ENCODE measurements at places on chromosomes 1 and 21.
A peak's percentile ranks its signal among the peaks of the same experiment; 100 is the strongest.

GRCh38 chr1:221511797-221512196 is 230.1 kb downstream of the DUSP10 start:
- no peak for DNase-seq

- DNase-seq = no peak
Observed at GRCh38 chr1:9827558-9828185, 3.9 kb upstream of the CLSTN1 start.

DNA sequence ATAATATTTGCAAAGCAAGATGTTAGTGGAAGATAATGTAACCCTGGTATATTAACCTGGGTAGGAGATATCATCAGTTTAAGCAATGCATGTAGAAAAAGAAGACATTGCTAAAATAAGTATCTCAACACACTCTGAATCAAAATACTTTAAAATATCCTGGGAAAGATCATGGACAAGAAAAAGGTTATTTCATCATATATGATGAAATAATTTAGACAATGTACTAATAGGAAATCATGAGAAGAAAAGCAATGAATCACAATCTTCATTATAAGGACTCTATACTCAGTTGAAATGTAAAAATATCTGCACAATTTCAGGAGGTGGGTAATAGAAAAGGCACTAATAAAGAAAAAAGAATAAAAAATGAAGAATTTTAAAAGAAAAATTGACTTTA is 158.8 kb downstream of the KCNT2 start:
- no peak for DNase-seq

- DNase-seq = no peak
Observed at GRCh38 chr1:84968101-84968500, 28.8 kb downstream of the MCOLN2 start.

DNA sequence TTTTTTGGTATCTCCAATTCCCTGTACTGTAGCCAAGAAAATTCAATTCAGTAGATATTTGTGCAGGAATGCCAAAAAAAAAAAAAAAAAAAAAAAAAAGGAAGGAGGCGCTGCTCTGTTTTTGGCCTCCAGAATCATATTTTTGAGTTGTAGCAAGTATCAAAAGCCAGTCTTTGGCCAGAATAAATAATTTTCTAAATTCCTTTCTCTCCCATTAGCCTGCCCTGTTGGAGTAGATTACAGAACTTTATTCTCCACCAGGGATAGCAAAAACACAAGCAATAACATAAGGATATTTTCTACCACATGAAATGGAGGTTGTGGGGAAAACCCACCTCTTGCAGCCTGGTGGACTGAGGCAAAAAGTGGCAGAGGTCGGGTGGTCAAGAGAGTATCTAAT is 2.4 kb upstream of the CYP4X1 start:
- DNase-seq = no peak

- no peak for DNase-seq
Observed at GRCh38 chr21:29817450-29817849, 122.3 kb downstream of the GRIK1 start.

DNA sequence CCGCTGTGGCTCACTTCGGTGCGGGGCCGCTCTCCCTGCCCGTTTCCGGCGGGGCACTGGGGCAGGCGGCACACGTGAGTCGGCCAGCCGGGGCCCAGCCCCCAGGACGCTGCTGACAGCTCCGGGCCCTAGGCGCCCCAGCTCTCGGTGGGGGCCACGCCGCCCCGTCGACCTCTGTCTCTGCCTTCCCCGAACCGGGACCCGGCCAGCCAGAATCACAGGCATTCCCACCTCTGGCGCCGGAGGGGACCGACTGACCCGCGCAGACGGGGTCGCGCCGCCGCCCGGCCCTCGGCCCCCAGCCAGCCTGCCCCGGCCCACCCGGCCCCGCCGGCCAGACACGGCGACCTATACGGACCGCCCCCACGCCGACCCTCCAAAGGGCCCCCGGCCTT is 755 bp downstream of the SCMH1 start:
- DNase-seq = no peak

GRCh38 chr1:209678981-209679539 is 3.8 kb downstream of the G0S2 start:
- no peak for DNase-seq

DNA sequence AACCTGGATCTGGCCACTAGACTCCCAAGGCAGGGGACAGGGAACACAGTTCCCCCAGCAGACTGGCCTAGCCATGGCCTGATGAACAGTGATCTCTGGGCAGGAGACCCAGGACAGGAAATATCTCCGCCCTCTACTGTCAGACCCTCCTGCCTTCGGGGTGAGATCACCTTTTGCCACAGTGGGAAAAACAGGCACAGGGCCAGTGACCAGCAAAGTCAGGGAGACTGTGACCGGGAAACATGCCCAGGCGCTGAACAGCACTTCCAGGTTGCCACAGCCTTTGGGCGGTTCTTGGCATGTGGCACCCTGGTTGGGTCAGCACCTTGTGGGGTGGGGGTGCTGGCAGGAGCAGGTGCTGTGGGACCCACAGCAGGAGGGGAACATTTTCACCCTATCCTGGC is 8.9 kb upstream of the ZNF669 start:
- DNase-seq = peak; percentile 26

DNA sequence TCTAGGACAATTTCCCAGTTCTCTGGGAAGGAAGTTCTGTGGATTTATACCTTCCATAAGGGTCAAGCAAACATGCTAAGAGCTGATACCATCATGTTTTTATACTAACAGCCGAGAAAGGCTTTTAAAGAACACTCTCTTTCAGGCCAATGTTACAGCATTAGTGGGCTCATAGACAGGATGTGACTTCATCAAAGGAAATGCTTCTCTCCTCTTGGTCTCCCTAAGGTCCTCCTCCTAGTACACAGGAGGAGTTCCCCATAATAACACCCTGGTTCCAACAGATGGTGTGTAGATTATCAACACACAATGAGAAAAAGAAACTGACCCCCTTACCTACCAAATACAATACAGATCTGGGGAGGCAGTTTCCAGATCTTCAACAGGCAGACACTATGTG is 26.7 kb upstream of the GLIS1 start:
- peak; percentile 86 for DNase-seq

DNA sequence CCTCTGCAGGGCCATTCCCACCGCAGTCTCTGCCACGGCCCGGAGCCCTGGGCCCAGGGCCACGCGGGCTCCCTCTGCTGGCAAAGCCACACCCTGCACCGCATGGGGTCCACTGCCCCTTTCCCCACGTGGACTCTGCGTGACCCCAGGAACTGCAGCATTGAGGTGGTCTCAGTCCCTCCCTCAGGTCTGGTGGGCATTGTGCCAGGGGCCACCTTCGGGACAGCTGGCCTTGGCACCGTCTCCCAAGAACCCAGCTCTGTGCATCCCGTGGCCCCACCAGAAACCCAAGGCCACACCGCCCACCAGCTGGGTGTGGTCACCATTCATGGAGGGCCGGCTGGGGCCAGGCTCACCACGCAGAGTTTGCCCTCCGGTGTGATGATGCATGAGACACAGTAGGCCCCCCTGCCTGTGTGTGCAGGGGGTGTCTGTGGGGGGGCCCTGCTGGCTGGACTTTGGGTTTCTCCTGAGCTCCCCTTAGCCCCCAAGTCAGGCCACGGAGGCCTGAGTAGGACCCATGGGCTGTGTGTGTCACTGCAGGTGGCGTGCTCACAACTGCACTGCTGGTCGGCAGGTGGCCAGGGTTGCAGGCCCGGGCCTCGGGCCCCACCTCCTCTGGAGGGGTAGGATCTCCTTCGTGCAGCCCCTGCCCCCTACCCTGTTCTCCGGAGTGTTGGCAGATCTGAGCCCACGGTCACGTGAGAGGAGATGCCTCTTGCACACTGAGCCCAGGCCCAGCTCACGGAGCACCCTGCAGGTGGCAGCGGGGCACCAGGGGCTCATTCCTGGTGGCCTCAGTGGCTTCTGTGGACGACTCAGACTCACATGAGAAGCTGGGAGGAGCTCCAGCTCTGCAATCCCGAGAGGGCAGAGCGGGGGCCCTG is 5.8 kb downstream of the VWA1 start:
- DNase-seq = peak; percentile 47

DNA sequence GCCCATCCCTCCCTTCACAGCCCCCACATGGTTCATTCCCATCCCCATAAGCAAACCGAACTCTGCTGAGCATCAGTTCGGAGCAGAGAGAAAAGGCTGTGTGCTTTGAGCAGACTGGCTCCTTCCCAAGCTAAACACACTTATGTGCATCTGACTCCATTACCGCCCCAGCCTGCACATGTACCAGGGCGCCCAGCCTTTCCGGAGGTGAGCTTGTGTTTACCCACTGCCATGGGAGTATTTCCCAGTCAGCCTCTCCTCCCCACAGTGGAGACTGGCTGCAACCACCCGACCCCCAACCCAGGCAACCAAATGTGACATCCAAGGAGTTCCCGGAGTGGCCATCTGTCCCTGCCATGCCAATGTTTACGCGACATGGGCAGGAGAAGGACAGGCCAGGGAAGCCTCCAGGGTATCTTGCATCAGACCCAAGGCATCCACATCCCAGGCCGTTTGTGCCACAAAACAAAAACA is 9.4 kb downstream of the TIAM1 start:
- DNase-seq = no peak

DNA sequence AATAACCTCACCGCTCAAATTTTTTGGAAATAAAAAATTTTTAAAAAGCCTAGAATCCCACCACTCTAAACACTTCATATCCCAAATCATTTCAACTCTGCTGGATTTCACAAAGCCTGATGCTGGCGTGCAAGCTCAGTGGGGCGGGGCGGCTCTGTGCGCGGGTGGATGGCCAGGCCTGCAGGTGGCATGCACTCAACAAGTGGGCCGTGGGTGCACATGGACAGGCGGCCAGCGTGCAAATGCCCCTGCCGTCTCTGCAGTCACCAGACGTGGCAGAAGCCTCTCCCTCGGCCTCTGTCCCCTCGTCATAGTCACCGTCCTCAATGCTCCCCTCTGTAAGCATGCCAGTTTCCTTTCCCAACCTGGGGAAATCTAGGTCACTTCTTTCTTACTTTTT is 6.6 kb upstream of the PDE9A start:
- DNase-seq = no peak

GRCh38 chr1:154527192-154527591 is 25.0 kb upstream of the SHE start:
- no peak for DNase-seq

DNA sequence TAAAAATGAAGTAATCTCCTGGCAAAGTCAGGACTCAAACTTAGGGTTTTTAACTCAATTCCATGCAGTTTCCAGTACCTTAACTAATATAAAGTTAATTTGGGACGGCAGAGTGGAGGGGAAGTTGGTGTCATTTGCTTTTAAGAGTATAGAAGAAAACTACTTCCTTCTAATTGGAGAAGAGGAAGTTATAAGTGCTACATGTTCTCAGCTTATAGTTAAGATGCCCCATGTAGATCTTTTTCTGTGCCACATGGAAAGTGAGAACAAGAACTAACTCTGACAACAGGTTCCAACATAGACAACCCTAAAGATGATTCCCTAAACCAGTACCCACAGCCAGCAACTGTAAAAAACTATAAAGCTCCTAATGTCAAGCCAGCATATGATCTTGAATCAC is 11.5 kb downstream of the RRAGC start:
- DNase-seq = no peak

GRCh38 chr1:20998826-20999225 is 177.9 kb downstream of the EIF4G3 start:
- no peak for DNase-seq

GRCh38 chr1:39262802-39263201 is 58.3 kb downstream of the MACF1 start:
- no peak for DNase-seq

DNA sequence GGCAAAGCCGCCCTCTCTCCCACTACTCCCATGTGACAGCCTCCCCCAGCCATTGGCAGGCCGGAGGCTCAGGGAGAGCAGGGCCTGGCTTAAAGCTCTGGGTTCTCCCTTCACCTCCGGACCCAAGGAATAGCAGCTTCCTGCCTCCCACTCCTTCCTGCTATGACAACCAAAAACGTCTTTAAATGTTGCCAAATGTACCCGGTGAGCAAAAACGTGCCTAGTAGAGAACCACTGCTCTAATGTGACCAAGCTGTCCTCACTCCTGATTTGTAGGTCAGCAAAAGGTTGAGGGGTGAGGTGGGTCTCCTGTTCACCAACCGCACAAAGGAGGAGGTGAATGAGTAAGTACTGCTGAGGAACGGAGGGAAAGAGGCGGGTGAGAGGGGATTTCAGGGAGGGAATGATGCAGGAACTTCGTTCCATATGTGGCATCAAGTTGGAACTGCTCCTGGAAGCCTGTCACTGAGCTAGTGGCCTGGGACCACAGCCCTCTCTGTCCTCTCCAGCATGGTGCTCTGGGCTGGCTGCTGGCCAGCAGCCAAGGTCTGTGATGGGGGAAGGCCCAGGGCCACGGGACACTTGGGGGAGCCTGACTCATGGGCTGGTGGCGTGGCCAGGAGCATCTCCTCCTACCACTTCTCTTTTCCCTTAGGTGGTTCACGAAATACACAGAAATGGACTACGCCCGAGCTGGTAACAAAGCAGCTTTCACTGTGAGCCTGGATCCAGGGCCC is 5.7 kb downstream of the MRTO4 start:
- DNase-seq = no peak

DNA sequence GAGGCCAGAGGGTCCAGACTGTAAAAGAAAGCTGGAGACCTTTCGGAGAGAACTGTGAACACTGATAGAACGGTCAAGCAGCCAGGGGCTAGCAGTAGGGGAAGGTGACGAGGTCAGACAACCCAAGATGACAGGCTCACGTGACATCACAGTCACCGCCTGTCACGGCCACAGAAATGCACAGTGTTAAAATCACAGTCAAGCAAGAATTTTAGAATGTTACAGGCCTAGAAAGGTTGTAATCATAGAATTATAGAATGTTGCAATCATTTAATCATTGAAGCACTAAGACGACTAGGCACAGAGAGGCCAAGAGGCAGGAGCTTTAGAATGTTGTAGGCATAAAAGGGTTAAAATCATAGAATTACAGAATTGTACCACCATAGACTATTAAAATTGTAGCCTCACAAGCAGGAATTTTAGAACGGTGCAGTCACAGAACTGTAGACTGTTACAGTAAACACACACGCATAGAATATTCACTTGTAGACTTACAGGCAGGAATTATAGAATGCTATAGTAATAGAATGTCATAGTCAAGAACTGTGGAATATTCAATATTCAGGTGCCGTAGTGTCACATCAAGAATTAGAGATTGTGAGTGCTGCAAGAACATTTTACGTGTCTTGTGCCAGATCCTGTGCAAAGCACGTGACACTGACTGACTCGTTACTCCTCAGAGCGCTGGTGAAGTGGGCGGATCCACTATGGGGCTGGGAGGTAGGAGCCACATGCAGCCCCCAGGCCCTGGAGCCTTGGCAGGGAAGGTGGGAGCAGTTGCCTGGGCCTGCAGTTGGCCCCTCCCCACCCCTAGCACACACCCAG is 118.1 kb downstream of the EPHB2 start:
- DNase-seq = no peak

- DNase-seq = no peak
Observed at GRCh38 chr21:46082713-46082962, 15.3 kb upstream of the COL6A2 start.

- no peak for DNase-seq
Observed at GRCh38 chr1:81703756-81704463, 96.8 kb upstream of the ADGRL2 start.

GRCh38 chr1:199667089-199667488 is 360.4 kb upstream of the NR5A2 start:
- no peak for DNase-seq

- DNase-seq = no peak
Observed at GRCh38 chr1:3996846-3997705, 97.0 kb upstream of the C1orf174 start.

- no peak for DNase-seq
Observed at GRCh38 chr1:228316589-228317387, 89.8 kb downstream of the TRIM11 start.

Data from dermis microvascular lymphatic vessel endothelial cell (primary cell).